ENCODE measurements at places on chromosomes 4 and X.

GRCh38 chrX:107547621-107548020 lies 80.7 kb upstream of the PRPS1 start:
- no peak for DNase-seq

DNA sequence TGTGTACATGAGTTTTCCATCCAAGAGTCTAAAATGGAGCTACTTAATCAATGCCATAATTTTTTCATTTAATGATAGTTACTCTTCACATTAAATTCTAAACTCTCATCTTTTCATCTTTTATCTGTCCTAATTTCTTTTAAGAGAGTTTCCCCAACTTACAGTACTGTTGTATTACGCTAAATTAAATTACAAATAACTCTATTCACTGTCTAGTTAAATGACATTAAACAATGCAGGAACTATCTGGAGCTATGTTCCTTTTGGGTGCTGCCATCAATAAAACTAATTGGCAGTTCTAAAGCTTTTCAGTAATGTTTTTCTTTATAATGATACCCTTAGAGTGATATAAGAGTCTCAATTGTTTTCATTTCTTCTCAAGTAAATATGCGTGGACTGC lies 227.6 kb downstream of the ANKRD50 start:
- no peak for DNase-seq

- no peak for DNase-seq
Measured at GRCh38 chr4:26930964-26931363, 70.3 kb downstream of the STIM2 start.

GRCh38 chr4:3062471-3062870 lies 11.9 kb downstream of the HTT-AS start:
- no peak for DNase-seq

- no peak for DNase-seq
Measured at GRCh38 chr4:165810726-165811125, 62.3 kb upstream of the TLL1 start.

GRCh38 chr4:168630445-168631187 lies 133.8 kb downstream of the PALLD start:
- DNase-seq: no peak

DNA sequence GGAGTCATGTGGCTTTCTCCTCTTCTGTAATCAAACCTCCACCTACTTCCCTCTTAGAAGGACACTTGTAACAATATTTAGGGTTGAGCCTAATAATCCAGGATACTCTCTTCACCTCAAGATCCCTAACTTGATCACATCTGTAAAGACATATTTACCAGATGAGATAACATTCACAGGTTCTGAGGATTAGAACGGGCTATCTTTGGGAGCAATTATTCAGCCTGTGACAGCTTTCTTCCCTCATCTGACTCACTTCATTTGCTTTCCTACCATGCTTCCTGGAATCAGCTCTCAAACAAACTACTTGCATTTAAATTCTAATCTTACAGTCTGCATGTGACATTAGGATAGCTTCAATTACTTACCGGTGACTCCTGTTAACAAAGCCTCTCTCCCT lies 133.5 kb upstream of the NDST3 start:
- no peak for DNase-seq

DNA sequence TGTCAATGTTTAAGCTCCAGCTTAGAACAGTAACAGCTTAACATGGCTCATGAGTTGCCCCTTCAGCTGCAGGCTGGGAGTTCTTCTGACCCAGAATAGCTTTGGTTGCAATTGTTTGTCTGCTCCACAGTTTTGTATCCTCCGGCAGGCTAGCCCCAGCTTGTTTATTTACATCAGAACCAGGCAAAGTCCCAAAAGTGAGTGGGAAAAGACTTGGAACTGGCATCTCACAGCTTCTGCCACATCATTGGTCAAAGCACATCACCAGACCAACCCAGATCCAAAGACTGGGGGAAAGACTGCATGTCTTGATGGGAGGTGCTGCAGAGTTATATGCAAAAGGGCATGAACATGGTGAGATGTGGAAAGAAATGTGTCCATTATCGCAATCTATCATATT lies 231.2 kb upstream of the CPEB2 start:
- no peak for DNase-seq

- DNase-seq: no peak
Measured at GRCh38 chrX:150845091-150845490, 53.4 kb downstream of the CD99L2 start.

DNA sequence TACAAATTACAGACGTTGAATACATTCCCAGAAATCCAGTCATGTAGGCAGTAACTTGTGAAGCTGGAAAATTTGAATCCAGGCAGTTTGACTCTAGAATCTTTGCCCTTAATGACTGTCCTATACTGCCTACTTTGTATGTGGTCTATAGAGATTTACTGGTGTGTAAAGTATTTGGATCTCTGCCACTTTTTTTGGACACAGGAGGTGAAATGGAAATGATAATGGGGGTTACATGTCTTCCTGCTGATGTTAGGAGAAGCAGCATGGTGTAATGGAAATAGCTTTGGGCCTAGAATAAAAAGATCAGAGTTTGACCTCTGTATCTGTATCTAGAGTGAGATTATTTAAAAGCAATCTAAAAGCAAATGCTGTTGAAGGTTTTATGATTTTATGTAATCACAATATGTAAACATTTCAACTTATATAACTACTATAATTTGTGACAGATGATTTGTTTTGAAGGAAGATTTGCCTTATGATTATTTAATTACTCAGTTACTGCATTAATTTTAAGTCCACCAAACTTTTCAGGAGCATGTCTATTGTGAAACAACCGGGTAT lies 3.3 kb downstream of the COL4A5 start:
- no peak for DNase-seq

DNA sequence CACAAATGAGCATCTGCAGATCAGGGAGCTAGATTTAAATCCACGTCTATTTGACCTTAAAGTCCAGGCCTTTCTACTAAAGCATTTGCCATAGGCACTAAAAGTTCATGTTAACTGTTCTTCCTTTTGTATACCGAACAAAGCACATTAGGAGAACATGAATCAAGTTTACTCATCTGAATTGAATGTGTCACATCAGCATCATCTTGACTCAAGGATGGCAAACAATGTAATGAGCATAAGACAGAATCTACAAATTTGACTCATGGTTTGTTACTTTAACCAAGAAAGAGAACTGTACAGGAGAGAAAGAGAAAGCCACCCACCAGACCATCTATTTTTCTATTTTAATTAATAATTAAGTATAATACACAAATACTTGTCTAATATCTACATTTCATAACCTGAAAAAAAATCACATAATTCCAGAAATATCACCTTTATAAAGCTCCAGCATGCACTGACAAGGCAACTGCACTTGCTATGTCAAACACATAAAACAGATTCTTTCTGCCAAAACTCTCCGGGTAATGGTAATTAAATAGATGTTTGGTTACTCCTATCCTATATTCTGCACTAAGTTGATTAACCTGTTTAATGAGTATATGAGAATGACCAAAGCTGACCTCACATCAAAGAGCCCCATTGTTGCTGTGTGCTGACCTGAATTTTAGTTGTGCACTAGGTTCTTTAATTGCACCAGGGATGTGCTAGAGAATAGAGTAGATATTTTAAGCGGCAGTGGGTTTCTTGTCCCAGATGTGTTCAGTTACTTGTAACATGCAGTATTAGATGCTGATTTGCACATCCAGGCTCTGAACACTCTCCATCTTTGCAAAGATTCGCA lies 42.5 kb upstream of the LEF1 start:
- DNase-seq: no peak

DNA sequence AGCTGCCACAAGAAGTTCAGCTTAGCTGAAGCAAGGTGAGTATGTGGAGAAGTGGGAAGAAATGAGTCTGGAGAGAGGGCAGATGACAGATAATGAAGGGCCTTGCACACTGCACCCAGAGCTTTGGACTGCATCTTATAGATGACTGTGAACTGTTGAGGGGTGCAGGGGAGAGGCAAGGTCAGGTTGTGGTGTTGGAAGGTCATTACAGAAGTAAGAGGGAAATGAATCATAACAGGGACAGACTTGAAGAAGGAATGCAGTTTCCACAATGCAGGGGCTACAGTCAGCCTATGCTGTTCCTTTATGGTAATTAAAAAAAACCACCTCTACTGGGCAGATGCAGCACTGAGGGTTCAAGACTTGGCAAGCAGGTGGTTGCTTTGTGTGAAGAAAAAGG lies 4.8 kb upstream of the IGFBP7 start:
- DNase-seq: no peak

DNA sequence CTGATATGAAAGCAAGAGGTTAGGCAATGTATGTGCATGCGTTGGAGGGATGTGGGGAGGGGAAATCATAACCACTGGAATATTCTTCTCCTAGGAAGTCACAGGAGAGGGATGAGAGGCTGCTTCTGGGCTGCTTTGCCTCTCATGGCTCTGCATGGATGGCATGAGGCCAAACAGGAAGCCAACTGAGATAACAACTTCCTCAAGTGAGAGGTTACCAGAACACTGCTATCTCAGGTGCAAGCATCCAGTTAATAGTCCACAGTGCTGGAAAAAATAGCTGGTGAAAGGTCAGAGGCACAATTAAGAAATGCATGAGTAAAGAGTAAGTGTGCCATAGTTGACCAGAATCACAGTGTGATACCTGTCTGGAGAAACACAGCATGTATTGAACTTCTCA lies 113.3 kb downstream of the ELOVL6 start:
- DNase-seq: peak; percentile 28

- no peak for DNase-seq
Measured at GRCh38 chrX:151398346-151398745, 1.3 kb downstream of the VMA21 start.

DNA sequence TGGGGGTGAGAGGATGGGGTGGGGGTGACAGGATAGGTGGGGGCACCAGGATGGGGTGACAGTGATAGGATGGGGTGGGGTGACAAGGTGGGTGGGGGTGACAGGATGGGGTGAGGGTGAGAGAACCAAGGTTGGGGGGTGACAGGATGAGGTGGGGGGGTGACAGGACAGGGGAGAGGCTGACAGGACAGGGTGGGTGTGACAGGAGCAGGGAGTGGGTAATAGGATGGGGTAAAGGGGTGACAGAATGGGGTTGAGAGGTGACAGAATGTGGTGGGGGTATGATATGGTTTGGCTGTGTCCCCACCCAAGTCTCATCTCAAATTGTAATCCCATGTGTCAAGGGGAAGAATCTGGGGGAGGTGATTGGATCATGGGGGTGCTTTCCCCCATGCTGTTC lies 26.0 kb downstream of the RNF212 start:
- peak; percentile 32 for DNase-seq

DNA sequence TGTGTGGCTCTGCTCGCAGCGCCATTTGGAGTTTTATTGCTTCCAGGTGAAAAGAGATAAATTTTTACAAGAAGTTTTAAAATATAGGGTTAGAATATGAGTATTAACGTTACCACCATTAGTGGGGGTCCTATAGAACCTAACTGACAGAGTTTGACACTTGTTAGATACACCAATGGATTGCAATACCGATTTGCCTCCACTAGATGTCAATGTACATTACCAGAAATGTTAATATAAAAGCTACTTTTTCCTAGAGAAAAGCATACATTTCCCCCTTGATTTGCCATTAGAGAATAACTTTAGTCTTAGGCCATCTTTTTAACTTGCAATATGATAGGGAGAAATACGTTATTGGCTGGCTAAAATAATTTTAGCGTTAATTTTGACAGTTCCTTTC lies 108.4 kb downstream of the LINC00632 start:
- DNase-seq: no peak

DNA sequence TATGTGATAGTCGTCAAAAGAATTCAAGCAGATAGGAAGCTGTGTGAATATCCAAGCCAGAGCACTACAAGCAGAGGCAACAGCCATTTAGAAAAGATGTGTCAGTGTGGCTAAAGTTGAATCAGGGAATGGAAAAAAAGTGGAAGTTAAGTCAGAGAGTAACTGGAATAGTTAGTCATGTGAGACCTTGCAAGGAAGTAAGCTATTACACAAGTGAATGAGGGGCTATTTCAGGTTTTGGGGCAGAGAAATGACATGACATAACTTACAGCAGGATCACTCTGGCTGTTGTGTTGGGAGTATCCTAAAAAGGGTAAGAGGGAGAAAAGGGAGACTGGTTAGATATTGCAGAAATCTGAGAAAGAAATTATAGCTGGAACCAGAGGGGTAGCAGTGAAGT lies 236.6 kb upstream of the PCDH18 start:
- no peak for DNase-seq

DNA sequence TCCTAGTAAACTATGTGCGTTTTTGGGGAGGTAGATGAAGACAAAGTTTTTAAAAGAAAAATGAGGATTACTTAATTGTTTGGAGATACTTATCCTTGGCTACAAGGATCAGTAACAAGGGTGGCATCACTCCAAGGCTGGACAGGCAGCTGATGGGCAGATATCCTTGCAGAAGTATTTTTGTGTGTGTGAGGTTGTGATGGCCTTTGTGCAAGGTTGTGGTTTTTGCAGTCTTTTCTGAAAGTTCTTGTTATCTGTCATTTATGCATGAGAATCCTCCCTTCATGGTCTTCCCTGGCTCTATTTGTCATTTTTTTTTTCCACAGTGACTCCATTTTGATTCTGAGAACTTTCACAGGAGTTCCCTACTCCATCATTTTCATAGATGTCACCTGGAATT lies 96.0 kb upstream of the C1GALT1C1 start:
- DNase-seq: no peak

GRCh38 chr4:150683775-150684350 lies 101.9 kb downstream of the MAB21L2 start:
- DNase-seq: no peak

- DNase-seq: no peak
Measured at GRCh38 chrX:145949056-145949455, 131.4 kb downstream of the SLITRK2 start.

- peak; percentile 88 for DNase-seq
Measured at GRCh38 chr4:118684873-118685811, at the start of gene METTL14. TSS of gene METTL14 (plus strand) at chr4:118685392. CDS start at chr4:118685535, 143 bp downstream.

- peak; percentile 67 for DNase-seq
Measured at GRCh38 chrX:9342561-9343051, 122.3 kb upstream of the TBL1X start.

GRCh38 chr4:166174717-166175490 lies 301.9 kb downstream of the TLL1 start:
- no peak for DNase-seq

- no peak for DNase-seq
Measured at GRCh38 chrX:12060489-12061260, 77.6 kb upstream of the FRMPD4 start.

GRCh38 chrX:145735036-145735435 lies 82.6 kb upstream of the SLITRK2 start:
- DNase-seq: no peak

GRCh38 chr4:3036131-3036952 lies 38.0 kb downstream of the HTT-AS start:
- no peak for DNase-seq

- DNase-seq: no peak
Measured at GRCh38 chrX:69361311-69361845, 142.7 kb upstream of the NALF2 start.

GRCh38 chr4:73871511-73872310 lies 2.5 kb downstream of the CXCL1 start:
- no peak for DNase-seq
